ENCODE measurements at places on chromosomes 1 and 21.

GRCh38 chr1:245791410-245792312, 636.9 kb downstream of the KIF26B start:
- no peak for DNase-seq

DNA sequence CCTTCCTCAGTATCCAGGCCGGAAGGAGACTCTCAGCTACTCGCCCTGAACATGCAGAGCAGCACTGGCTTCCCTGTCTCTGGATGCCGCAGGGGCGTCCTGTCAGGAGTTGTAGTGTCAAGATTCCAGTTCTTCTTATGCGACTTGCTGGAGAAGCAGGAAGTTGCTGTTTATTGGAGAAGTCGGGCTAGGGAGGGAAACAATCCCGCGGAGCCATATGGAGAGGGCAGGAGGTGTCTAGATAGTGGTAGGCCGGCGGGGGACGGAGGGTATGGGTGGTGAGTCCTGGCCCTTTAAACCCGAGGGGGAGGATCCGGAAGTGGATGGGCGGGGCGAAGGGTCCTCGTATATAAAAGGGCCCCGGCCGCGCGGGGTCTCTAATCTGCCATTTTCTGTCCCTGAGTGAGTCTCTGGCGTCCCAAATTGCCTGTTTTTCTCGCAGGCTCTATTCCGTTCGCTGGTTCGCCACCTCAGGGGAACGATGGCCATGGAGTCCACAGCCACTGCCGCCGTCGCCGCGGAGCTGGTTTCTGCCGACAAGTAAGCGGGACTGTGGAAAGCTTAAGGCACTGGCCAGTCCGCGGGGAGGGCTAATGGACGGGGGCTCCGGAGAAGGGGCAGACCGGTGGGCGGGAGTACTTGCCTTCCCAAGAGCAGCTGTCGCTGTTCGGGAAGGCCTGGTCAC, at the start of gene NASP:
TSS of gene NASP (plus strand) at position 376 of the 685 bp plus-strand sequence. CDS start at position 482, 106 bp downstream.
- DNase-seq, result peak; percentile 89

GRCh38 chr1:41349361-41350054, 11.7 kb upstream of the FOXO6 start:
- no peak for DNase-seq

GRCh38 chr1:111133866-111134265, 6.0 kb downstream of the DRAM2 start:
- no peak for DNase-seq

DNA sequence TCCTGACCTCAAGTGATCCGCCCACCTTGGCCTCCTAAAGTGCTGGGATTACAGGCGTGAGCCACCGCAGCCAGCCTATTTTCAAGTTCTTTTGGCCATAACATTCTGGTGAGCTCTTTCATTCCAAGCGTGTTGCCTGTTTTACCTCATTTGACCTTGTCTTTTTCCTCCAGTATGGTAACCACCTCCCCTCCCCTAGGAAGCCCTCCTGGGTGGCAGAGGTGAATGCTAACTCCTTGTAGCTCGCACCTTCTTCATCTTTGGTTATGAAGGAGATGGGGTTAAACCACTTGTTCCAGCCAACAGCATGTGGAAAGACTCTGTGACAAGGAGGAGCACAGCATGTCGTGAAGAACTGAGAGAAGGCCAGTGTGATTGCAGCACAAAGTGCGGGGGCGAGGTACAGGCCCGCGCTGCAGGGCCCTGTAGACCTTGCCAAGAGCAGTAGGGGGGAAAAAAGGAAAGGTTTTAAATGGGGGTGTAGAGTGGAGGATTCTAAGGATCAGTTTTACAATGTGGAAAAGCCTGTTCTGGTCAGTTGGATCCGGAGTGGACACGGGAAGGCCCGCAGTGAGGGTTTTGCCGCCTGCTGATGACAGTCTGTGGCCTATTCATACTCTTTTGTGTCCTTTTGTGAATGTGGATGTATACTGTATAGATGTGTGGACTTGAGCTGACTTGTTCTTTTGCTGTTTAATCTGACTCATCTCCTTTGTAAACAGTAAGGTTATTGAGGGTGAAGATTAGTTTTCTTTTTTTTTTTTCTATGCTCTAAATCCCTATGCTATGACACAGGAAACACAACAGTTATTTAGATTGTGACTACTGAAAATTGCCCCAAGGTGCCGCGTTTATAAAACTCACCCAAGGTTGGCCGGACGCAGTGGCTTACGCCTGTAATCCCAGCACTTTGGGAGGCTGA, 7.5 kb upstream of the ZNF436 start:
- DNase-seq, result no peak
